Daoy (cell line): ENCODE measurements at places on chromosomes 12 and 14. TPM values are rescaled to one million over a fixed set of nuclear protein-coding genes. Genes with fewer than 3 reads are reported as not detected.
A peak's percentile ranks its signal among the peaks of the same experiment; 100 is the strongest.

DNA sequence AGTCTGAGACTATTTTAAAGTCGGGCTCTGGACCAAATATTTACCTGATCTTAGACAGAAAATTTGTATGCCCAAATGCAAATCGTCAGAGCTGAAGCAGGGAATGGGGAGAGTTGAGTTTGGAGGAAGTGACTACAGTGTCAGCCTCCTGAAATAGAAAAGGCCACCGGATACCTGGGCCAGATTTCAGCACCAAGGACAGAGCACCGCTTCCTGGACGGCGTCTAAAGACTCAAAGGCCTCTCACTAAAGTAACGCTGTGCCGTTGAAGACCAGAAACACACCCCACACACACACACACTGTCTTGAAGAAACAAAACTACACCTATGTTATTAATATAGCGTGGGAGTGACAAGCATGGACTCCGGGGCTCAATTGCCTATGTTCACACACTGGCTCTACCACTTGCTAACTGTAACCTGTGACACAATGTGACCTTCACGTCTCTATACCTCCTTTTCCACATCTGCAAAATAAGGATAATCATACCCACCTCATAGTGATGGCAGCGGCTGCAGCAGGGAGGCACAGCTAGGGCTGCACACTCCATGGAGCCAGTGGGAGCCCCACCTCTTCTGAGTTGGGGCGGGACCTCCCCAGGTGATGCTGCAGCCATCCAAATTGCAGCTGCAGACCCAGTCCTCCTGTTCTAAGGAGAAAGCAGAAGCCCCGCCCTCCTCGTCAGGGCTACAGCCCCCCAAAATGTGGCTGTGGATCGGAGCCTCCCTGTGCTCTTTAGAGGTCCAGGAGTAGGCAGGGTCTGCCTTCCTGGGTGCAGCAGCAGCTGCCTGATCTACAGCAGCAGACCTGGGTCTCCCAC is 35.6 kb downstream of the KRT76 start:
- DNase-seq: peak; percentile 71

The TAS2R20 gene
- total RNA-seq: 0.74 TPM in 1 of 2 replicates, not detected in the other

DNA sequence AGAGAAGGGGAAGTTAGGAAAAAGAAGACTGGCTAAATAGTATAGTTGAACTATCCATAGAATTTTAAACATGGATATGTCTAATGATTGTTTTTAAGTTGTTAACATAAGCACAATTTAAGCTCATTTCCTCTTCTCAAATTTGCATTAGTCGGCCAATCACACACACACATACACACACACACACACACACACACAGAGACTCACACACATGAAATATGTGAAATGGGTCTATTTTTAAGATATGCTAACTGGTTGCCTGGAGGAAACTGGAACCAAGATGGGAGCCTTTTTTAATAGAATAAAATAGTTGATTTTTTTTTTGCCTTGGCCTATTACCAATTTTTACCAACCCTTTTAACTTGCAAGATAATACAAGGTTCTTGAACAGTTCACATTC is 24.0 kb upstream of the STYK1 start:
- no peak for DNase-seq

DNA sequence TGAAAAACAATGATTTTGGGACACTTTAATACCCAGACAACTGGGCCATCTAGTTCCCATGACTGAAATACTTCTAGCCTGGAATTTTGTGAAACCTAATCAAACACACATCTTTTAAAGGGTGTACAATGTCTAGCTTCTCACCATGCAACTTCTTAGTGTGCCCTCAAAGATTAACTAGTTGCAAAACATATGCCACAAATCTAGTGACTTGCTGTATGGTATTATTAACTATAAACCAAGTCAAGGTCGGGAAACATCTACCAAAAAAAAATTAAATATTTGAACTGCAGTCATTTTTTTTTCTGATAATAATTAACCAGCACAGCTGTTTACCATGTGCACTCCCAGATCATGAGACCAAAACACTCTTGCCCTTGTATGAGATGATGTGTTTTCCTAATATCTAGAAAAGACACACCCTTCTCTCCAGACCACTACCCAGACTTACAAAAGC is 171.8 kb upstream of the FOXN3 start:
- DNase-seq: no peak

DNA sequence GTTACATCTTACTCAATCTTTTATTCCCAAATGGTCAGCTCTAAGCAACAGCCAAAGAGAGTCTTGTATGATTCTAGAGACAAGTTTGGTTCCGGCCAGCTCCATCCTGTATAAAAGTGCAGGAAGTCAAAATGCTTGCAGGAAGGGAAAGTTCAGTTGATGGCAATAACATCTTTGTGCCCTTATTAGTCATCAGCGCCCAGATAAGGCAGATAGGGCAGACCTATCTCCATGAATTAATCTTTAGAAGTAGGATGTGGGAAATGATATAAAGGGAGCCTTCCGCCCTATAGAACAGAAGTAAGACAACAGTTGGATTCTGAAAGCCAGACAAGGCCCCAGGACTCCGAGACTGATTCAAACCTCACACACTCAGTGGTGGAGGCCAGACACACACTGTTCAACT is 6.4 kb downstream of the GNS start:
- DNase-seq: no peak

The RD3L gene
- not detected in 2 replicates for total RNA-seq

DNA sequence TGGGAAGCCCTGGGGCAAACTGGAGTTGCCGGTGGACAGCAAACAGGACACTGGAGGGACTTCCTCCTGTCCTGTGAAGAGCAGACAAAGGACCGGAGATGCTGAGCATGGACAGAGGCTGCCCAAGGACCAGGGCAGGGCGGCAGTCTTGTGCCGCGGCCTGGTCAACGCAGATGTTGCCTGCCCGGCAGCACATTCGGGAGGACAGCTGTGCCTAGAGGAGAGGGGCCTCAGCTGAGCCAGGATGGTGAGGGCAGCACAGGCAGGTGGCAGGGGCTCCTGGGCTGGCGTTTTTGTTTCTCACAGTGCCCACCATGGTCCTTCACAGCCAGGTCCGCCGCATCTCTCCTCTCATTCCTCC is 13.3 kb downstream of the ANKRD9 start:
- no peak for DNase-seq
